ENCODE measurements at places on chromosomes 7 and 10.
A peak's percentile ranks its signal among the peaks of the same experiment; 100 is the strongest.

DNA sequence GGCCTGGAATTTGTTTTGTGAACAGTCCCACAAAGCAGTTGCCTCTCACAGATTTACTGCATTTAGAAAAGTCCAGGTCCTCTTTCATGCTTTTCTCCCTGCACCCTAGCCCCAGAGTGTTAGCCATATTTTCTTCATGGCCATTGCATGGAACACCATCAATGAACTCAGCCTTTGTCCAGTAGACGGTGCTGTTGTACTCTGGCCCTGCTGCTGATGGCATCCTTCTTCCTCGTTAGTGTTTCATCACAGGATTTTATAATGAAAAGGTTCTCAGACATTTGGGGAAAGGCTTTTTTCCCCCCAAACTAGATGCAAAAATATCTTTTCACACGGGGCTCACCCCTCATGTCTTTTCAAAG, 93.0 kb upstream of the SLC25A13 start:
- DNase-seq, result peak; percentile 32

GRCh38 chr7:142797391-142798377, 26.9 kb downstream of the PRSS2 start:
- DNase-seq, result no peak

DNA sequence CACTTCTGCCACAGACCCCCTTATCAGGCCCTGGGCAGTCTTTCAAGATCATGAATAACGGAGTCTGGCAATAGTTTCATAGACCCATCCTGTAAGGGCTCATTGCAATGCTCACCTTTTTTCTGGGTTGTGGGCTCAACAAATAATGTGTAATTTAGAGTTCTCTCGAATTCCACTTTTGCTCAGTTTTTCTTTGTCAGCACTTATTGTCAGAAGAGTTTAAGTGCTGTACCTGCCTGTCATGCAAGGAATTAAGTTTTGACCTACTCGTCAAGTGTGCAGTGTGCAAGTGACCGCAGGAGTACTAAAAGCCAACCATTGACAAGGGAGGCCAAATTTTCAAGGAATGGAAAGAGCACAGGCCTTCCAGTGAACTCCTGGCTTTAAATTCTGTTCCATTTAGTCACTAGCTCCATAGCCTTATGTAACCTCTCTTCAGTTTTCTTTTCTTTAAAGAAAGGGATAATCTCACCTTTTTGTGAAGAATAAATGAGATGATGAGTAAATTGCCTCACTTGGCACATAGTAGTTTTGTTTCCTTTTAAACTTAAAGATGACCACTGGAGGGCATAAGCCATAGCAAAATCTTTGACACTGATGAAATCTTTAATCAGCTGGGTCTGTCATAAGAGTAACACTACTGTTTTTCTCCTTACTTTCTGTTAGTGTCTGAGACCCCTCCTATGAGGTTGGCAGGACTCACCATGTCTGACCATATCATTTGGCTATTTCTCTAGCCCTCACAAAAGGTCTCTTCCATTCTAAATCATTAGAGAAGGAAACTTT, 313.3 kb downstream of the TYW1 start:
- no peak for DNase-seq

GRCh38 chr10:31838065-31838464, 90.6 kb downstream of the ARHGAP12 start:
- DNase-seq, result no peak

- DNase-seq, result no peak
These were observed 68.0 kb downstream of the GRID1 start for GRCh38 chr10:86298501-86299001.

- no peak for DNase-seq
These were observed 145.5 kb downstream of the FANK1 start for GRCh38 chr10:126041804-126042231.

GRCh38 chr10:27607591-27607990, 103.5 kb downstream of the RAB18 start:
- DNase-seq, result no peak

- DNase-seq, result no peak
These were observed 24.6 kb downstream of the ARHGAP22 start for GRCh38 chr10:48580236-48580635.

GRCh38 chr10:43648095-43648397, 635 bp downstream of the ZNF32 start:
- no peak for DNase-seq

- no peak for DNase-seq
These were observed 70.5 kb upstream of the SFMBT2 start for GRCh38 chr10:7481368-7481765.

- DNase-seq, result no peak
These were observed 1.4 kb downstream of the HTRA1 start for GRCh38 chr10:122462533-122463465.

GRCh38 chr7:94650147-94651051, 5.5 kb downstream of the SGCE start:
- no peak for DNase-seq

DNA sequence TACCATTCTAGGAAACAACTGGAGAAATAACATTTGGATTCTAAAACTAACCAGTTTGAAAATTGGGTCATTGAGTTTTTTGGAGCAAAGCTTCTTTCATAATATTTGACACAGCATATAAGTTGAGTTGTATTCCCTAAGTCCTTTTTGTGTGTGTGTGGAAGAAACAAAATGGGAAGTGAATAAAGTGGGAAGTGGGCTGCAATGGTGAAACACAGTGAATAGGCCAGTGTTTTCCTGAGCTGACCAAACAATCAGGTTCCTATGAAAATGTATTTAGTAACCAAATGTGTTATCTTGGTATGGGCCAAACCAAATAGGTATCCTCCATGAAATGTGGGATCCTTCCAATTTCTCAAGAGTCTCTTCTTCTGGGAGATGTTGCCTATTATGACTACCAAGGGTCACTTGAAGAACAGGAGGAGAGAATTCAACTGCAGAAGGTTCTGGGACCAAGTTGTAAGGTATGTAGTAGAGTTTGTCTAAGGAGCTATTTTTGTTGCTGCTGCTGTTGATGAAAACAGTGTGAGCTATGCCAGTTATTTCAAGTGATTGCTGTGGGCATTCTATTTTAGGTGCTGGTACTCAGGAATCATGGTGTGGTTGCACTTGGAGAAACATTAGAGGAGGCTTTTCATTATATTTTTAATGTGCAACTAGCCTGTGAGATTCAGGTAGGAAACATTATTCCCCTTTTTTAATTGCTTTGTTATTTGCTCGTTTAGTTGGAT, 88.3 kb upstream of the MXI1 start:
- no peak for DNase-seq

- no peak for DNase-seq
These were observed 96.2 kb downstream of the GLRX3 start for GRCh38 chr10:130232166-130233034.

DNA sequence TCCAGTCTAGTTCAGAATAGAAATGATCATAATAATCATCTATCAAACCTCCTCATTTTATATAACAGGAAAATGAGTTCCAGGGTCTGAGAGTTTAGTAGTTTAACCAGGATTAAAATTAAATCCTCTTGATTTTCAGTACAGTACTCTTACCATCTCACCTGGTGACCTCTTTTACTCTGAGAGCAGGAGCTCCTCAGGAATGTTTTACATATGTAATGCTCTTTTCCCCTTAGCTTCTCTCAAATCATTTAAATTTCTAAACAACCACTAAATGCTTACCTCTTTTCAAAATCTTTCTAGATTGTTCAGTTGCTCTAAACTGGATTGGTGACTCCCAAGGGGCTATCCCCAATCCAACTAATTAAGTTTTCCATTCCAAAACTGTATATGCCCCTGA, 10.2 kb upstream of the PPP3CB start:
- DNase-seq, result no peak

- no peak for DNase-seq
These were observed 120.3 kb upstream of the FOXK1 start for GRCh38 chr7:4561795-4562194.

DNA sequence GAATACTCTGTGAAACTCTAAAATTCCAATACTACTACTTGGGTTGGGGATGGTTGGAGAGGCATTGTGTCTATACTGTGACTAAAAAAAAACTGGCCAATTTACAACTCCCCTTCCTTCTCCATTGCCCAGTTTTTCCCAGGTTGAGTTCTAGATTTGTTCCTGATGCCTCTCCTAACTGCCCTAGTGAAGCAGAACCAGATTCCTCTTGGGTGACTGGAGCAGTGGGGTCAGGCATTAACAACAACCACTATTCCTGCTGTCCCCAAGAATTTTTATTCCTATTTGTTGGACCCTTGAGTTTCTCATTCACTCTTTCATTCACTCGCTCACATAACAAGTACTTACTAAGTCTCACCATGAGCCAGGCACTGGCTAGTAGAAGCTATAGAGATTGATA, 5.8 kb downstream of the GOT1 start:
- DNase-seq, result no peak

GRCh38 chr7:92944633-92945032, 108.3 kb upstream of the CDK6 start:
- no peak for DNase-seq

DNA sequence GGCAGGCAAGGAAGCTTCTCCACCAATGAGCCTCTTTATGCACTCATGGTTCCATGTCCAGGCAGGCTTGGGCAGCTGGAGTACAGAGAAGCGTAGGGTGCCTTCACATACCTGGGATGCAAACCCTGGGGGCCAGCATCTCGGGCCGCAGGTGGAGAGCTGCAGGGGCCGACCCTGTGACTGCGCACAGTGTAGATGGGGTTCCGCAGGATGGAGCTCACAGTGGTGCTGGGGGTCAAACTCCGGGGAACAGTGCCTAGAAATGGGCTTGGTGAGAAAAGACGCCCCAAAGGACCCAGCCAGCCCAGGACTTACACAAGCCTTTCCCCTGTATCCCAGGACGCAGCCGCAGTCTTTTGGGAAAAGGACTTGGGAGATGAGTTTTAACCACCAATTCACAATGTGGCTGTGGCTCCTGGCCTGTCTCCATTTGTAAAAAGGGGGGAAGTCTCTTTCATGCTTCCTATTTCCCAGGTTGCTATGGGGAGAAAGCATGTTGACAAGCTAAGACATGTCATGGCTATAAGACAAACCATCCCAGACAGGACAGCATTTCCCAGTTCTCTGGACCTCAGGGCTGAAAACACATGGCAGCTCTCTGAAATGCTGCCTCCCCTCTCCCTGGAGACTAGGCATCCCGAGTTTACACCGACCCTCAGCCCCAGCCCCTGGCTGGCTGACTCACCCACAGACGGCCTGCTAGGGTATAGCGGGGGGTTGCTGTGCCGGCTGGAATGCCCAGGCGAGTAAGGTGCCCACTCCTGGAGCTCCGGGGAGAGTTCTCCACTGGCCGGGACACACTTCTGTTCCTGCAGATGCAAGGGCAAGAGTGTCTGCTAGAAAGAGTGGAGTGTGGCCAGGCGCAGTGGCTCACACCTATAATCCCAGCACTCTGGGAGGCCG, 107.1 kb downstream of the DLG5 start:
- DNase-seq, result no peak

DNA sequence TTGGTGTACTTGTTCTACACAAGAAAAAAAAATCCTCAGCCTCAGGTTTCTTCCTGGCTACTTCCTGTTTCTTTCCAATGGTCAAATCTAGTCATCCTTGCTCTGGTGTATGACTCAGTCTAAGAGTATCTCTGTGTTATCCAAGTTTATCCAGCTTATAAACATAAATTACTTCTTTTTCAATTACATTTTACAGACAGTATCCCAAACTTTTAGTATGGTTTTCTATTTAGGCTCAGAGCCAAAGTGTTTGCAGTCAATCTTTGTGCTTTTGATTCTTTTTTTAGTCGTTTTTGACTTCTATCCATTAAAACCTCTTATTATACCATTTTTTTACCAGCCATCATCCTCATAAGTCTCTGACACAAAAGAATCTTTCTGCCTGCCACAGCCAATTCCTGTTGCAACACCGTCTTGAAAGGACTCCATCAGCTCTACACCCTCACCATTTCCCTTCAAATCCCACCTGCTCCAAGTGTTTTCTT, 294.6 kb downstream of the PTEN start:
- DNase-seq, result no peak

GRCh38 chr7:84372155-84372621, 177.6 kb upstream of the SEMA3A start:
- no peak for DNase-seq

GRCh38 chr10:109504401-109504800, 418.9 kb downstream of the XPNPEP1 start:
- DNase-seq, result no peak

DNA sequence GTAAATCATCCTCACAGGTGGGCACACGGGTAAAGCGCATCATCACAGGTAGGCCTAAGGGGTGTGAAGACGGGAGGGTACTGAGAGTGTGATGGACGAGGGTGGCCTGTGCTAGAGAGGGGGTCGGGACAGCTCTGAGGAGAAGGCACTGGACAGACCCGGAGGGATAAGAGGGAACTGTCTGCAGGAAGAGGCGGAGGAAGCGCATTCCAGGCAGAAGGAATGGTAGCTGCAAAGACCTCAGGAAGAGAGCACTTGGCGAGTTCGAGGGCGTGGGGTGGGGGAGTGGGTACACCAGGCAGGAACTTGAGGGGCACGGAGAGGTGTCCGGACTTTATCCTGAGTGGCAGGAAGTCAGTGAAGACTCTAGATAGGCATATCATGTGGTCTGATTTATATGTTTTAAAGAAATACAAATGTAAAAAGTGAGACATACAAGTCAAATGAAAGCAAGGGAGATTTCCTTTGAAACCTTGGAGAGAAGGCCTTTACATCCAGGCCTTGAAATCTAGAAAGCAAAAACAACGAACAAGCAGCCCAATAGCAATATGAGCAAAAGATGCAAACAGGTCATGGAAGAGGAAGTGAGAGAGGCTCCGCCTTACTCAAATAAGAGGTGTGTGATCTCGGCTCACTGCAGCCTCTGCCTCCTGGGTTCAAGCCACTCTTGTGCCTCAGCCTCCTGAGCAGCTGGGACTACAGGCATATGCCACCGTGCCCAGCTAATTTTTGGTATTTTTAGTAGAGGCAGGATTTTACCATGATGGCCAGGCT, 3.6 kb downstream of the LHPP start:
- no peak for DNase-seq

GRCh38 chr7:112714917-112715316, 75.3 kb downstream of the TMEM168 start:
- no peak for DNase-seq

DNA sequence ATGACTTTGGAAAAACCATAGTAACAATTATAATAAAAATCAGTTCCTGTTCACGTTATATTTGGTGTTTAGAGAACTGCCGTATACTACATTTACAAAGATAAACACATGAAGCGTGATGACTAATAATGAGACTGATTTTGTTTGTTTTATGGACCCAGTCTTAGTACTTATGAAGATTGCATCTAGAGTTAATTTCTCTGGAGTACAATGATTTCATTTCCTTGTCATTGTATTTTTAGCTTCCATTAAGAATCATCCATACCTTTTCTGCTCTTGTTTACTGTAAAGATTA, 2.9 kb downstream of the RBM20 start:
- DNase-seq, result no peak

- no peak for DNase-seq
These were observed 1.4 kb downstream of the HSPA12A start for GRCh38 chr10:116740971-116741370.

DNA sequence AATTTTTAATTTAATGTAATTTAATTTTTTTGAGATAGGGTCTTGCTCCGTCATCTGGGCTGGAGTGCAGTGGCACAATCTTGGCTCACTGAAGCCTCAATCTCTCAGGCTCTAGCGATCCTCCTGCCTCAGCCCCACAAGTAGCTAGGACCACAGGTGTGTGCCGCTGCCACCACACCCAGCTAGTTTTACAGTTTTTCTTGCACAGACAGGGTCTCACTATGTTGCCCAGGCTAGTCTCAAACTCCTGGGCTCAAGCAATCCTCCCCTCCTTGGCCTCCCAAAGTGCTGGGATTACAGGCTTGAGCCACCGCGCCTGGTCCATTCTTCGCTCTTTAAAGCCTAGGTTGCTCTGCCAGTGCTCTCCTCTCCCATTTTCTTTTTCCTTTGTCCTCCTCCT, 12.9 kb downstream of the CALML3 start:
- DNase-seq, result no peak

GRCh38 chr7:95545007-95545615, 51.2 kb downstream of the PDK4 start:
- no peak for DNase-seq
